ENCODE measurements at places on chromosomes 3 and 15.
A peak's percentile ranks its signal among the peaks of the same experiment; 100 is the strongest.

DNA sequence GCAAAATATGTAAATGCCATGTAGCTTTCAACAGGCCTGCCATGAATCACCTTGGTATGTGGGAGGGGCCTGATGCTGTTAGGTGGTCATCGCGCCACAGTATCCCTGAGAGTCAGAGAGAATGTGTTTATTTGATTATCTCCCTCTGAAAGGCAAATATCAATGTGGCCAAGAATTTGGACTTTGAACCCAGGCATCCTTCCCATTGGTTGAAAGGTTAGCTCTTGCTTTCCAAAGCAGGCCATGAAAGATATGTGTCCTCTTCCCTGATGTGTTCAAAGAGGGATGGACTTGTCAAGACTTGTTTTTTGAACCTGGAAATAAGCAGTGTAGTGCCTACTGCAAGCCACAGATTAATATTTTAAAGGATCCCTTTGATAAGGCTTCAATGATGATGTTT lies 36.7 kb downstream of the SRP14 start:
- DNase-seq, result no peak

DNA sequence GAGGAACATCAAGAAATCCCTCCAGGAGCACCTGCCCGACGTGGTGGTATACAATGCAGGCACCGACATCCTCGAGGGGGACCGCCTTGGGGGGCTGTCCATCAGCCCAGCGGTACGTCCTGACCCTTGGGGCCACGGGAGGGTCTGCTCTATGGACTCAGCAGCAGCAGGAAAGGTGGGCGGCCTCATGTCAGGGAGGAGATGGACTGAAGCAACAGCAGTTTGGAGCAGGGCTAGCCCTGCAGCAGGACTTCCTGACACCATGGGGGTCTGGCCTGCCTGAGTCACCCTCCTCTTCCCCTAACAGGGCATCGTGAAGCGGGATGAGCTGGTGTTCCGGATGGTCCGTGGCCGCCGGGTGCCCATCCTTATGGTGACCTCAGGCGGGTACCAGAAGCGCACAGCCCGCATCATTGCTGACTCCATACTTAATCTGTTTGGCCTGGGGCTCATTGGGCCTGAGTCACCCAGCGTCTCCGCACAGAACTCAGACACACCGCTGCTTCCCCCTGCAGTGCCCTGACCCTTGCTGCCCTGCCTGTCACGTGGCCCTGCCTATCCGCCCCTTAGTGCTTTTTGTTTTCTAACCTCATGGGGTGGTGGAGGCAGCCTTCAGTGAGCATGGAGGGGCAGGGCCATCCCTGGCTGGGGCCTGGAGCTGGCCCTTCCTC lies 24.2 kb downstream of the HDAC11 start:
- DNase-seq, result no peak

DNA sequence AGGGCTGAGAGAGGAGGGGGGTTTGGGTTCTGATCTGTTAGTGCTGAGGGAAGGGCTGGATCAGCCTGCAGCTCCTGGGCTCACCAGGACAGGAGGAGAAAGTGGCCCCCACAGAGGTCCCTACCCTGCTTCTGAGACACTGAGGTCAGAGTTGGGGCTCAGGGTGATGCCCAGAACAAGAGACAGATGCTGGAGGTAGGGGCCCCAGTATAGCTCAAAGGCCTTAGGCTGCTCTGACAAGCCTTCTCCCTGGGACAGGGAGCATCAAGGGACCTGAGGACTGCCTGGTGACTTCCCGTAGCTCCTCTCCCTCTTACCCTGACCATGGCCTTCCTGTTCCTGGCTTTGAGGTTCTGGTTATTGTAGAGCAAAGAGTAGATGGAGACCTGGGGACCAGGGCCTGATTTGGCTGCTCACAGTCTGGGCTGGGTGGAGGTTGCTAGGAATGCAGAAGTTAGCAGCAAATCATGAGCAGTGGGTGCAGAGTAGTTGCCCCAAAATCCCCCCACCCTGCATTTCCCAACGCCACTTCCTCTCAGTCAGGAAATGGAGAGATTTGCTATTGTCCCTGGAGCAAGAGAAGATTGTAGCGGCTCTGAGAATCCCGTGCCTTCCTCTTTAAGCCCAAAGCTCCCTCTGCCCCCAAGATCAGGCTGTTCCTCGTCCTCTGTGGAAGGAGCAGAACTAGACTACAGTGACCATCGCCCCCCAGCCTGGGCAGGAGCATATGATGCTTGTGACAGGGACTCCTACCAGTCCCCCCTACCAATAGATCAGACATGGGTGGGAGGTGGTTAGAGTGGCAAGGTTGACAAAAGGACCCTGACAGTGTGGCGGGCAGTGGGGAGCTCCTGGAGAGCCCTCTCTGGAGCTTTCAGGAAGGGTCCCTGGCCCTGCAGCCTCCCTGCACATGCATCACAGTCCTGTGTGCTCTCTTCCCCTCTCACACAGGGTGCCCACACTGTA lies 47.4 kb upstream of the SEC22A start:
- no peak for DNase-seq

DNA sequence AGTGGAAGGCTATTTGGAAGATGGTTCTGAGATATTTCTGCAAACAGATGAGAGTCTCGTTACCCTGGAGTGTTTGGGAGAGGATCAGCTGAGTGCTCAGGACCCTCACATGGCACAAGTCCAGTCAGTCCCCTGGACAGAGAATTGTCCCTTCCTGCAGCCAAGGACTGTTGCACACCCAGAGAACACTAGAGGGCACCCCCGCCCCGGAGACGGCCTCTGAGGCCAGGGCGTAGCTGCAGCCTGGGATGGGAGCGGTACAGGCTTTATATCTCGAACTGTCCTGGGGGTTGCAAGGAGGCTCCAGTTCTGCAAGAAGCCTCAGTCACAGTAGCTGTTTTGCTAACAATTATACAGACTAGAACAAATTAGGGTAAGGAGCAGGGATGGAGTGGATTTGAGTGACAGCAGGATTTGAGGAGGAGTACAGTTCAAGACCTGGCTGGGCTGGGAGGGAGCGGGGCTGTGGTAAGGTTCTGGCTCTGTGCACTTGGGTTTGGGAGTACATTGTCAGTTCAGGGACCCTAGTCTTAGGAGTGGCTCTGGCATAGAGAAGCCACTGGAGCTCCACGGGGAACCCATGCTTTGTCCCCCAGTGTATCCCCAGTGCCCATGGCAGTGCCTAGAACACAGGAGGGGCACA lies 67.6 kb upstream of the HACD2 start:
- peak; percentile 29 for DNase-seq

DNA sequence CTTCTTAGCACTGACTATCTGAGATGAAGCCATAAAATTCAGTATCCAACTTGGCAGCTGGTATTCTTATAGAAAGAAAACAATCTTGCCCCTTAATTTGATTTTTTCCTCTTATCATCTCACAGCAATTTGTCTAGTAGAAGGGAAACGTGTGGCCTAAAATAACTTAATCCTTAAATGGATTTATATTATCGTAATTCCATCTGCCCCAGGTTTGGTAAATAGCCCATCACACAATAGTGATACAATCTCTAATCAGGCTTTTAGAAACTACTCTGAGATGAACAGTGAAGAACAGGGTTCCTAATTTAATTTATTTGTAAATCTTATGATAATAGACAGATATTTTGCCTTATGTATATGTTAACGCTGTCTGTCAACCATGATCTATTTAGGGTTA lies 24.8 kb downstream of the PEX5L start:
- no peak for DNase-seq

DNA sequence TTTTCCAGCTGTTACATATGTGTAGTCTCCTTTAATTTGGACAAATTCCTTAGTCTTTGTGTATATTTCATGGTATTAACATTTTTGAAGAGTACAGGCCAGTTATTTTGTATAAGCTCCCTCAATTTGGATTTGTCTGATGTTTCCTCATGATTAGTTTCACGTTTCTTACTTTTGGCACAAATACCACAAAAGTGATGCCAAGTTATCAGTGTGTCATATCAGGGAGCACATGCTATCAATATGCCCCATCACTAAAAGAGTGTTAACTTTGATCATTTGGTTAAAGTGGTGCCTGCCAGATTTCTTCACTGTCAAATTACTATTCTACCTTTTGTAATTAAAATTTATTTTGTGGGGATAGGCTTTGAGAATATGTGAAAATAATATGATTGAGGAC lies 14.6 kb downstream of the PCNP start:
- no peak for DNase-seq

DNA sequence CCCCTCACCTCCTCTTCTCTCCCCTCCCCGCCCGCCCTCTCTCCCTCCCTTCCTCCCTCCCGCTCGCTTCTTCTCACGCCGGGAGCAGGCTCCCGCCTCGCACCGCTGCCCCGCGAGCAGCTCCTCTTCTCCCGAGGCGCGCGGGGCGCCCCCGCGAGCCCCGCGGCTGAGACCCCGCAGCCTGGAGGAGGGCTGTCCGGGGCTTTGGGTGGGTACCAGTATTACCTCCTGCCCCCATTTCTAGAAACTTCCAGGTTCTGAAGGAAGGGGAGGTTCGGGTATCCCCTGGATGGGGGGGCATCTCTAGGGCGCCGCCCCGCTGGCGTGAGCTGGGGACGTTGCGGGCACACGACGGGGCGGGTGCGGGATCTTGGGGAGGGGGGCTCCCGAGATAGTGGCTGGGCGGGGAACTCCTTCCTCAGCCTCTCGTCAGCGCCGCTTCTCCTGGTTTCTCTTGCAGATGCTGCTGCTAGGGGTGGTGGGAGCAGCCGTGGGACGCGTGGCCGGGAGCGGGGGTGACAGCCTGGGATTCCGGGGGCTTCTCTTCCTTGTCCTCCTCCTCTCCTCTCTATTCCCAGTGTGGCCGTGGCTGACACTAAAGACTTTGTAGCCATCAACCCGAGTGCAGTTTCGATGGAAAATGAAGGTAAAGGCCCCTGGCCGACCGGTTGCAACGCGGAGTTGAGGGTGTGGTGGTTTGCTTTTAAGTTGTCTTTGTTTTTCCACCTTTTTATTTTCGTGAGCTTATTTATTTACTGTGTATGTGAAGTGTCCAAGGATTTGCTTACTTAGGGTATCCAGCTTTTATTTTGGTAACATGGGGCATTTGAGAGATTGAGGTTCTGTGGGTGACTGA lies 474 bp downstream of the ATP2C1 start:
- DNase-seq, result no peak

- DNase-seq, result no peak
These were observed 112.5 kb upstream of the TGFBR2 start for GRCh38 chr3:30493911-30494311.

- DNase-seq, result no peak
These were observed 36.0 kb downstream of the ADAMTS9 start for GRCh38 chr3:64651741-64652241.

- DNase-seq, result no peak
These were observed 36.4 kb downstream of the DNAJB8 start for GRCh38 chr3:128430301-128430700.

DNA sequence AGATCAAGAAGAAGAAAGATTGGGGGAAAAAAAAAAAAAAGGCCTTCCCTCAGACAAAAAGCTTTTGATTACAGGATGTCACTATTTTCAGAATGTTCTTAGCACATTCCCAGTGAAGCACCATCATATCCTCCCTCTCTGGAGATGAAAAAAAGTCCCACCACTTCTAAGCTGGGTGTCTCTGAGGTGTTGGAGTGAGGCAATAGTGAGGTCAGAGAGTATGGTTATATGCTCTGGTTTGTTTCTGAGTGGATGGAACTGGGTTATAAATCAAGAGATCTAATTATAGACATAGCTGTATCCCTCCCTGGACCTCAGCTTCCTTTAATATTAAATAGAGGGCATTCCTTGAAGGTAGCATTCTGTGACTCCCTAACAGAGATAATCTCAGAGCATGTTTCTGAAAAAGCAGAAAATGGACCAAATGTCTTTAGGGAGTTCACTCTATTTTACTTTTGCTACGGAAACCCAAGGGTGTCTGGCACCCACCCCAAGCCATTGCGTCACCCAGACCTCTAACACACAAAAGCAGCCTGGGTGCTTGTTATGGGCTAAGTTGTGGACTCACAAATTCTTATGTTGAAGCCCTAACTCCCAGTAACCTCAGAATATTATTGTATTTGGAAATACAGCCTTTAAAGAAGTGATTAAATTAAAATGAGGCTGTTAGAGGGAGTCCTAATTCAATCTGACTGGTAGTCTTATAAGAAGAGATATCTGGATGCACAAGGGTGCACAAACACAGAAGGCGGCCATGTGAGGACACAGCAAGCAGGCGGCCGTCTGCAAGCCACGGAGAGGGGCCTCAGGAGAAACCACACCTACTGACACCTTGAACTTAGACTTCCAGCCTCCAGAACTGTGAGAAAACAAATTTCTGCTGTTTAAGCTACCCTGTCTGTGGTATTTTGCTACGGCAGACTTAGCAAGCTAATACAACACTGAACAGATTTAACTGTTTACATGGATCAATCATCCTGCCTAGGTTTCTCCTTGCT lies 81.5 kb downstream of the MB21D2 start:
- no peak for DNase-seq

DNA sequence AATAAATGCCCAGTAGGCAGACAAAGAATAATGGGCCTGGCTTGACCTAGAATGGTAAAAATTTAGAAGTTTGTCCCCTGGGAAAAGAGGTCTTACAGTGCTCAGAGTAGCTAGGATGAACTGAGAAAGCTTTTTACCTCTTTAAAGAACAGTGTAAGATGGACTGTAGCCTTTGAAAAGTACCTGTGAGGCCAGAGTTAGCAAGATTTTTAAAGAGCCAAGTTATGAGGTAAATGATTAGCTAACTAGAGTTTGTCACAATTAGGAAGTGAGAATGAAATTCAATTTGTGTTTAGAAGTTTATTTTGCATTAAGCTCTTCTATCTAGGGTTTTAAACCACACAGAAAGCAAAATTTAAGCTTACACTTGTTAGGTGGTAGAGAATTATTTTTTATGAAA lies 480.9 kb downstream of the ZIC1 start:
- DNase-seq, result no peak

DNA sequence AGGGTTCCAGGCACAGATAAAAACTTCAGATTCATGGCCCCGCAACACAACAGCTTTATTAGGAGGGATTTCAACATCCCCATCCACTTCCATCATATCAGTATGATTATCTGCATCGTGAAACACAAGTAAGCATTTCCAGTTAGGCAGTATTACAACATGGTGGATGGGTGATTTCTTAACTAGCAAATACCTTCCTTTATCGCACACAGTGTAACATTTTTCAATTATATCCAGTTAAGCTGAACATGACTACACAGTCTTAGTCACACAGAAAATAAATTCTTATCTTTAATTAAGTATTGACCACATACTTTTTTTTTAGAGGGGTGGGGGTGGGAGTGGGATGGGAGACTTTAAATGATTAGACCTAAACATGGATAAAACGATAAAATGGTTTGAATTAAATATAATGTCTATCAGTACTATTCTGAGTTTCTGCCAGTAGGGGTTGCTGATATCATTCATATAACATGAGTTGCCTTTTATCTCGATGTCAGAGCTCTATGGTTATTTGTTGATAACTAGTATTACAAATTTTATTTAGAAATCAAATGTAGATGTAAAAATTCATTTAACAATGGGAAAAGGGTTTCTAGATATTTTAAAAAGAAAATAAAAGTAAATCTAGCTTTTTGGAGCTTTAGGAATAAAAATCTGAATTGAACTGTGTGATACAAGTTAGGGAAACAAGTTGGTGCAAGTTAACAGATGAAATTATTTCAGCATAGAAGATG lies 146.6 kb downstream of the TBL1XR1 start:
- DNase-seq, result no peak

DNA sequence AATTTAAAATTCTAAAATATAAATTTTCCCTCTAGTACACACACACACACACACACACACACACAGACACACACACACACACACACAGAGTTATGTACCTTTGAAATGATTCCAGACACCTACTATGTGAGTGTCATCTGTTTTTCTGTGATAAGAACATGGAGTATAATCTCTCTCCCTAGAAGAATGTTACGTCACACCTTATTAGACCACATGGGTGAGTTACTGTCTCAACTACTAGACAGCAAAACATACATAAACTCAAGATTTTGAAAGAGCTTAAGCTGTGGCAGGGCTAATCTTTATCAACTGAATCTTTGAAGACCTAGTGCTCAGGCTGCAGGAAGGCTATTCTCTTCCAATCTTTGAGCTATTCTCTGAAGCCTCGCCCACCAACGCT lies 385.9 kb upstream of the BCHE start:
- no peak for DNase-seq

Data from caudate nucleus (tissue), 63 donors.